SJCRH30 (cell line): ENCODE measurements at places on chromosomes 1 and 21. TPM values are rescaled to one million over a fixed set of nuclear protein-coding genes. Genes with fewer than 3 reads are reported as not detected.

Gene FCAMR
- not detected in 2 replicates for total RNA-seq

DNA sequence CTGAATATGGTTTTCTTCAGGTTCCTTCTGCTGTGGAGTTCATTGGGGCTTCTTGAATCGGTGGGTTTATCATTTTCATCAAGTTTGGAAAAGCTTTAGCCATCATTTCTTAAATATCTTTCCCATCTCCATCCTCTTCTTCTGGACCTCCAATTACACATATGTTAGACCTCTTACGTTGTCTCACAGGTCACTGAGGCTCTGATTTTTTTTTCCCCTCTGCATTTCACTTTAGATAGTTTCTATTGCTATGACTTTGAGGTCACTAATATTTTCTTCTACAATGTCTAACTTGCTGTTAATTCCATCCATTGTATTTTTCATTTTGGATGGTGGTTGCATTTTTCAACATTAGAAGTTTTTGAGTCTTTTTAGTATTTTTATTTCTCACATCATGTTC lies 47.3 kb upstream of the CASZ1 start:
- no peak for DNase-seq
- H3K27ac ChIP-seq, result no peak overlapping the region
- no peaks in the 10 kb centered on the region for H3K36me3 ChIP-seq
- no peaks in the 10 kb centered on the region for H3K27me3 ChIP-seq
- H3K4me3 ChIP-seq, result no peak overlapping the region

Gene GJB5
- not detected in 2 replicates for total RNA-seq

Gene S100A16
- total RNA-seq, result 46.6 and 50.7 TPM in 2 replicates

GRCh38 chr1:32765570-32766327 lies 51.4 kb downstream of the YARS1 start:
- H3K36me3 ChIP-seq, result no peaks in the 10 kb centered on the region
- H3K4me3 ChIP-seq, result no peak overlapping the region
- DNase-seq, result no peak

Gene PYHIN1
- total RNA-seq, result not detected in 2 replicates

Gene RTCA
- total RNA-seq, result 38.4 and 41.0 TPM in 2 replicates

GRCh38 chr1:161299347-161299746 lies 10.4 kb downstream of the MPZ start:
- no peaks in the 10 kb centered on the region for H3K4me1 ChIP-seq
- H3K27me3 ChIP-seq, result no peaks in the 10 kb centered on the region
- no peak overlapping the region for H3K4me3 ChIP-seq
- DNase-seq, result no peak
- no peak overlapping the region for H3K27ac ChIP-seq
